Heart right ventricle (tissue), 16 donors: ENCODE measurements at places on chromosomes 11 and 22. TPM values are rescaled to one million over a fixed set of nuclear protein-coding genes. Genes with fewer than 3 reads are reported as not detected.
A peak's percentile ranks its signal among the peaks of the same experiment; 100 is the strongest.

Gene HMOX1
- 2.3 TPM for total RNA-seq

Gene CHADL
- 12.9 TPM for total RNA-seq

Gene H19
- total RNA-seq = 343 TPM

DNA sequence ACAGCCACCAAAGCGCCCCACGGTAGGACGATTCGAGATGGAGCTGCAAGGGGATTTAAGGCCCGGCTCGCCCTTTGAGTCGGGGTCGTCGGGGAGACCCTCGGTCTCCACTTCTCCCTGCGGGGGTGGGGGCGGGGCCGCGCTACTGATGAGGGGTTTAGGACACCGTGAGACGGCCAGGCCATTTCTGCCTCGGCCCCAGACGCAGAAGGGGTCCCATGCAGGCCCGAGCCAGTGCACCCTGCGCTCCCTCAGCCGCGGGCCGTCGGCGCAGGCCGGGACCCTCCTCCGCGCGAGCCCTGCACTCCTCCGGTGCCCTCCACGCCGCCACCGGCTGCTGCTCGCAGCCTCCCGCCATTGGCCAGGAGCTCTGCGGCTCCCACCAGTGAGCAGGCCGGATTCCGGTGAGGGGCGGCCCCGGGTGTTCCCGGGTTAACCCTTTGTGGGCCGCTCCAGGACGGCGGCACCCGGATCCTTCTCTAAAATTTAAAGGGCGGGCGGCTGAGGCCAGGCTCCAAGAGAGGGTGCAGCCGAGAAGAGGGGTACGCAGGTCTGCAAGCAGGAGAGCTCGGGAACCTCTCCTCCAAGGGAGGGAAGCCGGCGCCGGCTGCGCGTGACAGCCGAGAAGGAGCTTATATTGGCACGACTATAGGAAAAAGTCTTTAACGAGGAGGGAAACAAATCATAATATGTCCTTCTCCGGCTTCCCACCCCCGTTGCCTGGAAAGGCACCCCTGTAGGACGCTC, 18.0 kb downstream of the CREB3L1 start:
- no peak overlapping the region for H3K27ac ChIP-seq
- no peaks in the 10 kb centered on the region for H3K27me3 ChIP-seq
- H3K4me1 ChIP-seq = peaks cover 36% of the 10 kb centered on the region

DNA sequence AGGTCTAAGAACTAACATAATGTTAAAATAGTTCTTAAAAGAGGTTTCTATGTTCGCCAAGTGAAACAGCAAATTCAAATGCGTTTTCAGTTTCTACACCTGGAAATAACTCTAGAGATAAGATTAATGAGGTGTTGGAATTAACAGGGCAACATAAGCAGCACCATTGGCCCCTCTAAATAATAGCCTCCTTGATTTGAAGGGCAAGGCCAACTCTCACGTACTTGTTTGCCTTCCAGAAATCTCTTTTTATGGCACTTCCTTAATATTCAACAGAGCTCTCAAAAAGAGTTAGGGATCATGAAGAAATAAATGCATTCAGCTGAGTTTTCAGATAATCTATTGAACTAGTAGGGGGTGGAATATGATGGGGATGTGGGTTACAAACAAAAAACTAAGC, 80.9 kb downstream of the AASDHPPT start:
- no peaks in the 10 kb centered on the region for H3K36me3 ChIP-seq
- H3K27me3 ChIP-seq = no peaks in the 10 kb centered on the region
- H3K4me3 ChIP-seq = no peak overlapping the region
- H3K27ac ChIP-seq = no peak overlapping the region

- no peaks in the 10 kb centered on the region for H3K36me3 ChIP-seq
- no peak overlapping the region for H3K4me3 ChIP-seq
- H3K27me3 ChIP-seq = no peaks in the 10 kb centered on the region
Observed at GRCh38 chr11:72418834-72419560, 15.3 kb downstream of the CLPB start.

GRCh38 chr11:69731110-69731509, 27.3 kb upstream of the FGF19 start:
- no peak overlapping the region for H3K27ac ChIP-seq
- no peak overlapping the region for H3K4me3 ChIP-seq
- DNase-seq = no peak
- no peaks in the 10 kb centered on the region for H3K4me1 ChIP-seq
- H3K36me3 ChIP-seq = no peaks in the 10 kb centered on the region

- no peak for DNase-seq
- H3K36me3 ChIP-seq = no peaks in the 10 kb centered on the region
- H3K4me3 ChIP-seq = no peak overlapping the region
- H3K27ac ChIP-seq = no peak overlapping the region
Observed at GRCh38 chr11:6385046-6385777, 5.1 kb upstream of the SMPD1 start.

DNA sequence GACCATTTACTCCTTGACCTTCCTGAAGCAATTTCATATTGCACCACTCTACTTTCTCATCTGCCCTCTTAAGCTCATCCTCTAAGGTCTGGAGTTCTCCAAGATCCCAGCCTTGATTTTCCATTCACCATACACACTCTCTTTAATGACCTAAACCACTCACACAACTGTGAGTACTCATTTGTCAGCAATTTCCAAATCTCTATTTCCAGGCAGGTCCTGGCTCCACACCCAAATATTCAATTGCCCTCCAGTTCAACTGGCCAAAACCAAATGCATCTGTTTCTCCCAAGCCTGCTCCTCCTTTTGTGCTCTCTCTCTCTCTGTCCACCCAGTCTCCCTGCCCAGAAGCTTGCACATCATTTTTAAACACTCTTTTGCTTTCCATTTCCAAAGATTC, 39.6 kb downstream of the NEU3 start:
- H3K27ac ChIP-seq = no peak overlapping the region
- H3K4me3 ChIP-seq = no peak overlapping the region
- H3K36me3 ChIP-seq = no peaks in the 10 kb centered on the region
- no peak for DNase-seq

- peaks cover 9% of the 10 kb centered on the region for H3K36me3 ChIP-seq
- H3K4me1 ChIP-seq = no peaks in the 10 kb centered on the region
- no peak overlapping the region for H3K27ac ChIP-seq
- DNase-seq = peak; percentile 31
Observed at GRCh38 chr11:19938169-19938856, 222.0 kb downstream of the DBX1 start.

- H3K27ac ChIP-seq = no peak overlapping the region
- no peaks in the 10 kb centered on the region for H3K27me3 ChIP-seq
- no peak for DNase-seq
- H3K4me3 ChIP-seq = no peak overlapping the region
- H3K4me1 ChIP-seq = peaks cover 19% of the 10 kb centered on the region
Observed at GRCh38 chr11:85960678-85961077, 105.5 kb downstream of the CCDC83 start.
